Stimulated activated CD4-positive, alpha-beta T cell treated with anti-CD3 and anti-CD28 coated beads, Interleukin-15, amount 100 ng/mL, for 48 hours (primary cell): ENCODE measurements at places on chromosomes 12 and 14.

GRCh38 chr14:68140076-68140741 is 320.6 kb downstream of the RAD51B start:
- DNase-seq = no peak

- no peak for DNase-seq
These were observed 7.7 kb upstream of the IFNG-AS1 start for GRCh38 chr12:67981287-67982162.

- no peak for DNase-seq
These were observed 347.9 kb downstream of the BCAT1 start for GRCh38 chr12:24600996-24601395.

DNA sequence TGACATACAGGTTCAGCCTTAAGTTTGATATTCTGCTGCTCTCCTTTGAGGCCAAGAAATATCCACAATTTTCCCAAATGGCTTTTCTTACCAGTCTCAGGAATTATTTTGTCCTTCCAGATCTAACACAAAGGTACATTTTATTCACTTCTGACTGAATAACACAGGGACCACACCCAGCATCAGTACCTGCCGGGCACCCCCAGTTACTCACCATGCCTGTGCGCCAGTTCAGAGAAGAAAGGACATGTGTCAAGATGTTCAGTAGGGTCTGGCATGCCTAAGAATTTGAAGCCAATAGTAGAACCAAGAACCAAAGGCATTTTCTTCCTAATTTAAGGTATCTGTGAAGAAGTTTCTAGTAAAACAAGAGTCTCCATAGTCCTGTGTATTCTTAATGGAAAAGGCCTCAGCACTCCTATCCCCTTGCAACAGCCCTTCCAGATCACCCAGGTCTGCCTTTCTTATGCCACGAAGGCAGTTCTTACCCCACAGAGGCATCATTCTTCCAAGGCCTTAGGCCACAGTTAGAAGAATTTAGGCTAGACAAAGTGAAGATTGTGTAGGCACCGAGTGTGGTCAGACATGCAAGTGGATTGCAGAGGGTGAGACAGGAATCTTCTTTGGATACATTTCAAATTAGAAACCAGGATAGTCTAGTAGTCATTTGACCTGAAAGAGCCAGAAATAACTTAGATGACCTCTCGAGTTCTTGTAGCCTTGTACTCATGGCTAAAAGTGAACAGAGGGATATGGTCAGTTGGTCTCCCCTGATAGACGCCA is 140.1 kb upstream of the HIF1A start:
- DNase-seq = no peak

DNA sequence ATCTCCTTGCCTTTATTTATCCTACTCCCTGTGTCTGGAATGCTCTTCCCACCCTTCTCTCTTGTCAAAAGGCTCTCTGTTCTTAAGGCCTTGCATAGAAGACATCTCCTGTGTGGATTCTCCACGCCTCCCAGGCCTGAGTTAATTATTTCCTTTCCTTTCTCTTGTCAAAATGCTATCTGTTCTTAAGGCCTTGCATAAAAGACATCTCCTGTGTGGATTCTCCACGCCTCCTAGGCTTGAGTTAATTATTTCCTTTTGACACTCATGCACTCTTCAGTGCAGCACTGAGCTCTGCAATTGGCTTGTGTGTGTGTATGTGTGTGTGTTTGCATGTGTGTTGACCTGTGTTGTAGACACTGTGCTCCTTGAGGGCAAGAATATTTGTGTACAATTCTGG is 52.1 kb upstream of the DCD start:
- DNase-seq = no peak

DNA sequence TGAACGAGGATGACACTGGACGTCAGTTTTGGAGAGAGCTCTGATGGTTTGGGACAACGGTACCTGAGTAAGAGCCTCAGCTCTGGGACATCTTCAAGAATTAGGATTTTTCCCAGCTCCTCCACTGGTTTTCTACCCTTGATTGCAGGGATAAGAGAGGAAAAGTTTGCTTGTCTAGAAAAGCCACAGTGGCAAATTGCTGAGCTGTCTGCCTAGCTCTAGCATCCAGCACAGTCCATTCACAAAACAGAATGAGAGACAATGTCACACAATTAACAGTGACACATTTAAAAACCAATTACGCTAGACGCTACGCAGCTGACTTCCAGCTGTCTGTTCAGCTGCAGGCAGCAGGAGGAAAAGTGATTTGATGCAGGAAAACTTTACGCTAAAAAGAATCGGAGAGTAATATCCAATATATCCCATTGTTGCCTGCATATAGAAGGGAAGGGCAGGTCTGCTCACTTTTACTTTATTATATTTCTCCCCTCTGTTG is 168.1 kb upstream of the PRICKLE1 start:
- DNase-seq = no peak

DNA sequence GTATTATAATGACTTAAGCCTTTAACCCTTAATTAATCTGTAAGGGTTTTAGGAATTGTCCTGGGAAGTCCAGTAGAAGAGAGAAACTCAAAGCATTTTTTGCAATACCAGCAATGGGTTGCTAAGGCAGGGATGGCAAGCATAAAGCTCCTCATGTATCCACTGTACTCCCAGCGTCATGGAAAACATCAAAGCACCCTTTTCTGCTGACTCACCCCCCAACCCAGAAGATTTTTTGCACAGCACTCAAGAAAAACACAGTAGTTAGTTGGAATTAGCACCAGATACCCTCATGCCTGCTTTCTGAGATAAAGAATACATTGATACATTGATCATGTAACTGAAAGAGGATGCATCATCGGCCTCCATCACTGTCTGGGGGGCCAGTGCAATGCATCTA is 199.1 kb upstream of the CNOT2 start:
- no peak for DNase-seq

DNA sequence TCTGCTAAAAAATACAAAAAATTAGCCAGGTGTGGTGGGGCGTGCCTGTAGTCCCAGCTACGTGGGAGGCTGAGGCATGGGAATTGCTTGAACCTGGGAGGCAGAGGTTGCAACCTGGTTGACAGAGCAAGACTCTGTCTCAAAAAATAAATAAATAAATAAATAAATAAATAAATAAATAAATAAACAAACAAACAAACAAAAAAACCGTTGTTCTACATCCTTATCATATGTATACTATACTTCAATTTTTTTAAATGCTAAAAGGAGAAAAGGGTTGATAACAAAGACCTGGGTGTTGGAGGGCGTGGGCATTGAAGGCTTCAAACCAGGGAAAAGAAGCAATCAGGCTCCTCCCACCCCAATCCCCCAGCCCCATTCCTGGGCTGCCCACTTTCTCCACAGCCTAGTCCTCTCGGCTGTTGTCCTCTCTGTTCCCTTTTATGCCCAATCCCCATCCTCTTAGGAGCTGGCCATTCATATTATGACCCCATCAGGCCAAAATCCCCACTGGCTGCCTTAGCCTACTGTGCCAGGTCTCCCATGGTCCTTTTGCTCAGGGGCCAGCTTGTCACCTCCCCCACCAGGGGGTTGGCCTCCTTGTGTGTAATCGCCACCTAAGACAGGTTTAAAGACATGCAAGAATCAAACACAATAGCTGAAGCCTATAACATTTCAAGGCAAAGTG is 30.2 kb downstream of the CLMN start:
- DNase-seq = no peak

- DNase-seq = peak; percentile 35
These were observed 100.5 kb downstream of the LRRC74A start for GRCh38 chr14:76926521-76927251.

GRCh38 chr14:99515301-99516155 is 34.3 kb downstream of the CCNK start:
- no peak for DNase-seq

GRCh38 chr14:29663281-29663801 is 264.3 kb downstream of the PRKD1 start:
- DNase-seq = no peak

- DNase-seq = no peak
These were observed 20.7 kb upstream of the PLD4 start for GRCh38 chr14:104903990-104904389.

- DNase-seq = no peak
These were observed 156.0 kb downstream of the MED13L start for GRCh38 chr12:116121453-116121871.

DNA sequence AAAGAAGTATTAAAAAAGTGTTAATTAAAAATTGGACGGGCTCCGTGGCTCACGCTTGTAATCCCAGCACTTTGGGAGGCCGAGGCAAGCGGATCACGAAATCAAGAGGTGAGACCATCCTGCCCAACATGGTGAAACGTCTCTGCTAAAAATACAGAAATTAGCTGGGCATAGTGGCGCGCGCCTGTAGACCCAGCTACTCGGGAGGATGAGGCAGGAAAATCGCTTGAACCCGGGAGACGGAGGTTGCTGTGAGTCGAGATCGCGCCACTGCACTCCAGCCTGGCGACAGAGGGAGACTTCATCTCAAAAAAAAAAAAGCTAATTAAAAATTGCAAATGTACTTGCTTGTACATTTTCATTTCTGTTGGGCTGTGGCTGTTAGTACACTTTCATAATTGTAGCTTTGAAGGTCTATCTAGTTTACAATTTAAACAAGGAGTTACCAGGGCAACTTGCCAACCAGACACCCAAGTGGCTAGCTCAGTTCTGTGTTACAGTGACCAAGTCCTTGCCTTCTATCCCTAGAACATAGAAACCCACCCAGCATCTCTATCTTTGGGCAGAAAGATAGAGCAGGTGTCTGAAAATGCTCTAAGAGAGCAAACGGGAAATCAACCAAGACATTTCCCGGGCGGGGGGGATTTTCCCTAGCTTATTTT is 1.2 kb downstream of the COA8 start:
- no peak for DNase-seq

- no peak for DNase-seq
These were observed 74.7 kb downstream of the DBX2 start for GRCh38 chr12:44976246-44976645.

- no peak for DNase-seq
These were observed 231.2 kb downstream of the ETNK1 start for GRCh38 chr12:22856178-22856577.

DNA sequence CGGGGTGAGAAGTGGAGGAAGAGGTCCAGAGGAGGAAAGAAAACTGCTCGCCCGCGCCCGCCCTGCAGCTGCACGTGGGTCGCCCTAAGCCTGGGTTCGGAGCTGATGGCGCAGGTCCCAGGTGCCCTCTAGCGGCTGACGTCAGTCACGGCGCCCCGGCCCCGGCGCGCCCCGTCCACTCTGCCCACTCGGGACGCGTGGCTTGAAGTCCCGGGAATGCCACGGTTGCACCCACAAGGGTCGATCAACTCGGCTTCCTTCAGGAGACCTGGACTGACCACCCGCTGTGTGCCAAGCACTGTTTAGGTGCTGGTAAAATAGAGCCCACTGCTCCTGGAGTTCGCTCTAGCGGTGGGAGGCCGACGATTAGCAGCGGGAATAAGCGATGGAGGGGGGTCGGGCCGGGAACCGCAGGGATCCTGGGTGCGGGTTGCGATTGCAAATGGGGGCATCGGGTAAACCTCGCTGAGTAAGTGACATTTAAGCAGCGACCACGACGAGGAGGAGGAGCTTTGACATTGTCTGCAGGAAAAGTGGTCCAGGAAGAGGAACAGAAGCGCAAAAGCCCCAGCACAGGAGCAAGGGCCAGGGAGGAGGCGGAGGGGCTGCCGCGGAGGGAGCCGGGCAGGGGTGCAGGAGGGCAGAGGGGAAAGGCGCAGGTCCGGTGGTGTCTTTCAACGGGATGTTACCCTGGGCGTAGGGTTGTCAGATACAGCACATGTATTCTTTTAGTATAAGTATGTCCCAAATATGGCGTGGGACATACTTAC is 5.1 kb upstream of the ZNF839 start:
- DNase-seq = peak; percentile 64

DNA sequence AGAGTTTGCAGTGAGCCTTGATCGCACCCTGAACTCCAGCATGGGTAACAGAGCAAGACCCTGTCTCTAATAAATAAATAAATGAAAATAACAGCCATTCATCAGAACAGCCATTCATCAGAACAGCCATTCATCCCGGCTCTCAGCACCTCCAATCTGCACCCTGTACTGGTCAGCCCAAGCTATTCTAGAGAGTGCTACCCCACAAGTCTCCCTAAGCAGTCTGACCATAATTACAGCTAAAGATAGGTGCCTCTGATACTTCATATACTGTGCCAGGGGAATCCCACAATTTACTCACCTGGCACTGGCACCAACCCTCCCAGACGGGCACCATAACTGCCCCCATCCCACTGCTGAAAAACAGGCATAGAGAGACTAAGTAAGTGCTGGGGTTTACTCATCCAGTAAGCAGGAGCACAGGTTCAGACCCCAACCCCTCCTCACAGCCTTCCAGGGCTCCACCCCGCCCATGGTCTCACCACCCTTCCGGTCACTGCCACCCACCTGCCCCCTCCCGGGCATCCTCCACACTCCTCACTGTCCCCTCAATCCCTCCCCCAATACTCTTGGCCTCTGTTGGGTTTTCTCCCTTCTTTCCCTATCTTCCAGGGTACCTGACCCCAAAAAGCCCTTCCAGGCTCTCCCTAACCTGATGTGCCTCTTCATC is 15.2 kb upstream of the EIF5 start:
- no peak for DNase-seq

DNA sequence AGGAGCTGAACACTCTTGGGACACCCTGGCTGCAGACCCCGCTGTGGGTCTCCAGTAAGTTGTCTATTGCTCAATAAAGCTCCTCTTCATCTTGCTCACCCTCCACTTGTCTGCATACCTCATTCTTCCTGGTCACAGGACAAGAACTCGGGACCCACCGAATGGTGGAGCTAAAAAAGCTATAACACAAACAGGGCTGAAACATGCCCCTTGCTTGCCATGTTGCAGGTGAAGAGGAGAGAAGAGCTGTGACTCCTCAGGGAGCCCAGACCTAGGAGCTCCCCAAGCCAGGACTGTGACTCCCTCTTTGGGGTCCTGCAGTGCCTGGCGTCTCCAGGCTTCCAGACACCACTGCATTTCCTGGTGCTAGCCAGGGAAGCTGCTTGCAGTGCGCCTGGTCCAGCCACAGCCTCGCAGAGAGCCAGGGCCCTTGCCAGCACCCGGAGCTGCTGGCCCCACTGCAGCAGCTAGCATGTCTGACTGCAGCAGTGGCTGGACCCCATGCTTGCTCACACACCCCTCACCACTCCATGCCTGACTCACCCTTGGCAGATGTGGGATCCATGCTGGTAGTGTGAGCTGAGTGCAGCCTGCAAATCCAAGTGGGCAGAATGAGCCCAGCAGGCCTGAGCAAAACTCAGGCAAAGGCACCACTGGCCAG is 37.1 kb upstream of the OR5AU1 start:
- no peak for DNase-seq
